ENCODE measurements at places on chromosomes 4 and X.
A peak's percentile ranks its signal among the peaks of the same experiment; 100 is the strongest.

DNA sequence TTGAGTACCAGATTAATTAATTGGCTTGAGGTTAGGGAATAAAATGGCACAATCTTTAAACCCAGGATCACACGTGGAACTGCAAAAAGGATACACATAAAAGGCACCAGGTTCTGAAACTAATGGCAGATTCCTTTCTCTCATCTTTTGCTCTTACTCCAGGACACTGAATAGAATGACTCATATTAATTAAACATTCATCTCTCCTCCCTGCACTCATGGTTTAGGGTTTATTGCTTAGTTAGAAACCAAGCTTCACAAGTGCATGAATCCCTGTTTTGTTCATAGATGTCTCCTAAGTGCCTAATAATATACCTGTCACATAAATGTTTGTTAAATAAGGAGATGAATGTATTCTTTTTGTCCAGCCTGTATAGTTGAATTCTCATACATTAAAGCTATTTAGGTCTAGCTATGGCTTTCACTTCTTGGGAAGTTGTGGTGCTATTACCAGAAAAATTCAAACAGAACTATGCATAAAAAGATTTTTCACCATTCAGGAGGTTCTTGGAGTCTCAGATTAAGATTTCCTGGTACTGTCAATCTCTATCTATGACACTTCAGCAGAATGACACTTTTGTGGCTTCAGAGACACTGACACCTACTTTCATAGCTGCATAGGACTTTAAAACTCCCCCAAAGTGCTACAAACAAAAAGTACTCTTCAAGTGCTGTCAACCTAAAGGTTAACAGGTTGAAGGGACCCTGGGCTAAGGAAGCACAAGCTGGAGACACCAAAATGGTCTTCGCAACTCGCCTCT lies 7.4 kb downstream of the CORIN start:
- DNase-seq = no peak

DNA sequence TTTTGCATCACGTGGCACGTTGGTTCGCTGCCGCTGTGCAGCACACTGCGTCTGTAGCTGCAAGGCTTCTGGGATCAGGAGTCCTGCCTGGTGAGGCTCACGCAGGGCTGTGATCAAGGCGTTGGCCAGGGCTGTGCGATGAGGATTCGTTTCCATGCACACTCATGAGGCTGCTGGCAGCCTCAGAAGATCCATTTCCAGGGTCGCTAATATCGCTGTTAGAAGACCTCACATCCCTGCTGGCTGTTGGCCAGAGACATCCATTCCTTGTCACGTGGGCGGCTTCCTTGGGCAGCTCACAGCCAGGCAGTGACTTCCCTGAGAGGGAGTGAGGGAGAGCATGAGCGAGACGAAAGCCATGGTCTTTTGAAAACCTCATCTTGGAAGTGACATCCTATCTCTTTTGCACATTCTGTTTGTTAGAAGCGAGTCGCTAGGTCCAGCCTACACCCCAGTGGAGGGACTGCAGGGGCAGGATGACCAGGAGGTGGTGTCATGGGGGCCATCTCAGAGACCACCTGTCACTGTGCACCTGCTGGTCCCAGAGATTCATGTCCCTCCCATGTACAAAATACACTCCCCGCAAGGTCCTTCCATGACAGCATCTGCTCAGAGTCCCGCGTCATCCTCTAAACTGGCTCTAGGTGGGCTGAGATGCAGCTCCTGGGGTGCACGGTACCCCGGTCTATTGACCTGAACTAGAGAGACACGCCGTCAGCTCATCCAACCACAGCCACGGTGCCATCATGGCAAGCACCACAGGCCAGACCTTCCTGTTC lies 12.2 kb downstream of the RGS12 start:
- DNase-seq = peak; percentile 66

DNA sequence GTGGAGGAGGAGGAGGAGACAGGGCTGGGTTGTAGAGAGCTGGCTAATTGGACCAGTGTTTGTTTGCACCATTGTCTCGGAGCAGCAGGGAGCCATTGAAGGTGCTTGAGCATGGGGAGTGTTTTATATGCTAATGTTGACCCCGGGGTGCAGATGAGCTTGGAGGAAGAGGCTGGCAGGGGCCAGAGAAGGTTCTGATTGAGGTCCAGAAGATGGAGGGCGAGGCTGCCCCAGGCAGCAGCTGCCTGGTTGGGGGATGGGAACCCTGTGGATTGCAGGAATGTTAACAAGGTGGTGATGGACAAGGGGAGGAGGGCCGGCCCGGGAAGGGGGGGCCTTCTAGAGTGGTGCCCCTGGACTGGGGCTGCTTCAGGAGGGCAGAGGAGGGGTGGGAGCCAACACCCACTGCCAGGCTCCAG lies 18.0 kb downstream of the DOK7 start:
- DNase-seq = no peak

GRCh38 chrX:118062817-118063615 lies 53.6 kb downstream of the KLHL13 start:
- no peak for DNase-seq

DNA sequence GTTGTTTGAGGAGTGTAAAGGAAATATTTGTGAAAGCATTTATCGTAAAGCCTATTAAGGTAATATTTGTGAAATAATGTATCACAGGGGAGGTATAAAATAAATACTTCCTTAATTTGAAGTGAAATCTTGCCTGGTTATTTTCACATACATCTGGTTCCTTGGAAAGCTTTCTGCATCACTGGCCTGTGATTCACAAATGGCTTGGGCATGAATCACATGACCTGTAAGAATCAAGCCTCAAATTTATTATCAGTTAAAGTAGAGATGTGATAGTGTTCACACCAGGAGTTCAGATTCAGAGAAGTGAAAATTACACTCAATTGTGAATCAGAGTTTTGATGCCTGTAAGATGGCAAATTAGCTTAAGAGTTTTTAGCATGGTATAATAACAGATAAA lies 1911.4 kb downstream of the STIM2 start:
- DNase-seq = peak; percentile 25

- DNase-seq = no peak
Measured at GRCh38 chrX:31168551-31168950, 96.7 kb upstream of the FTHL17 start.

- DNase-seq = no peak
Measured at GRCh38 chrX:11934089-11934488, 176.1 kb downstream of the MSL3 start.

DNA sequence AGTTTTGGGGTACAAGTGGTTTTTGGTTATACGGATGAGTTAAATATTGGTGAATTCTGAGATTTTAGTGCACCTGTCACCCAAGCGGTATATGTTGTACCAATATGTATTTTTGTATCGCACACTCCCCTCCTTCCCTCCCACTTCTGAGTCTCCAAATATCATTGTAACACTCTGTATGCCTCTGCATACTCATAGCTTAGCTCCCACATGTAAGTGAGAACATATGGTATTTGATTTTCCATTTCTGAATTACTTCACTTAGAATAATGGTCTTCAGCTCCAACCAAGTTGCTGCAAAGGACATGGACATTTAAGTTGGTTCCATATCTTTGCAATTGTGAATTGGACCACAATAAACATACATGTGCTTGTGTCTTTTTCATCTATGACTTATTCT lies 103.0 kb upstream of the ADAMTS3 start:
- DNase-seq = no peak

DNA sequence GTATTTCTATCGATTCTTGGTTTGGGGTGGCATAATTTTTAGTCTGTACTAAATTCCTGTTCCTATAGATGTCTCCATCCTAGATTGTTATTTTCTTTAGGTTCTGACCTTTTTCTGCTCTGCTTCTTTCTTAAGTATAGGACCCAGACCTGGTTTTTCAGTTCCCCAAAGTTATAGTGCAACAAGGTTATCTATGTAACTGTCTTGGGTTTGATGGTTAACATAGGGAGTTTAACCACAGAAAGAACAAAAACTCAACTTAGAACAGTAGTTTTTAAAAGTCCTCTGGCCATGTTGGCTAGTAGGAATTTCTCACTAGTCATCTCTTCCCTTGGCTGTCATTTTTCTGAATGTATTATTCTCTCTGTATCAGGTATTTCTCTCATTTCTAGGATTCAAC lies 38.8 kb upstream of the MAD2L1 start:
- DNase-seq = no peak

GRCh38 chr4:142607976-142608375 lies 238.1 kb downstream of the INPP4B start:
- no peak for DNase-seq

- peak; percentile 2 for DNase-seq
Measured at GRCh38 chr4:30380404-30380998, 339.7 kb upstream of the PCDH7 start.

- peak; percentile 35 for DNase-seq
Measured at GRCh38 chr4:52376132-52376704, 282.9 kb downstream of the USP46 start.

DNA sequence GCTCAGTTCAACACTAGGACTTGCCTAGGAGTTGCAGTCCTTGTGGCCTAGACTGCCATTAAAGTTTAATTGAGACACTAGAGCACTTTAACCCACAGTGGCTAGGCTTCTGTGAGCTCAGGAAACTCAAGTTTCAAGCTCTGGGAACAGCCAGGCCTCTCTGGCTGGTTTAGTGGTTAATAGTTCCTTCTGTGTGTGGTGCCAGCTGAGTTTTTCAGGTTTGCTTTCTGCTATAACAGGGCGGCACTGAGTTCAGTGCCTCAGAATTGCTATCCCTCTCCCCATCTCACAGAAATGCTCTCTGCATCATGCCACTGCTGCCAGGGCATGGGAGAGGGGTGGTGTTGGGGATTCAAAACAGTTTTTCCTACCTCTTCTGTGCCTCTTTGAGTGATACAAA lies 15.9 kb downstream of the MMAA start:
- no peak for DNase-seq

DNA sequence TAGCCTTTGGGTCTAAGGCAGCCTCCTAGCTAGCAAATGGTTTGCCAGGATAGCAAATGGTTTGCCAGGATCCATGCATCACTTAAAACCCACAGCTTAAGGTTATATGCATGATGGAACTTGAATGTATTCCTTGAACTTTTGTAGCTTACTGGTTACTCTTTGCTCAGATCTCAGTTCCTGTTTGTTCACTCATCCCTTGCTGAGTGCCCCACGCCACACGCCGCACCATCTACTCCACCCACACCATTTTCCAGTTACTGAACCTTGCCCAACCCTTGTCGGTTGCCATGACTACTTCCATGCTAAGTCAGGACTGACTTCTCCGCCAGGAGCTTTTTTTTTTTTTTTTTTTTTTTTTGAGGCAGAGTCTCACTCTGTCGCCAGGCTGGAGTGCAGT lies 29.5 kb upstream of the XIAP start:
- DNase-seq = peak; percentile 30

DNA sequence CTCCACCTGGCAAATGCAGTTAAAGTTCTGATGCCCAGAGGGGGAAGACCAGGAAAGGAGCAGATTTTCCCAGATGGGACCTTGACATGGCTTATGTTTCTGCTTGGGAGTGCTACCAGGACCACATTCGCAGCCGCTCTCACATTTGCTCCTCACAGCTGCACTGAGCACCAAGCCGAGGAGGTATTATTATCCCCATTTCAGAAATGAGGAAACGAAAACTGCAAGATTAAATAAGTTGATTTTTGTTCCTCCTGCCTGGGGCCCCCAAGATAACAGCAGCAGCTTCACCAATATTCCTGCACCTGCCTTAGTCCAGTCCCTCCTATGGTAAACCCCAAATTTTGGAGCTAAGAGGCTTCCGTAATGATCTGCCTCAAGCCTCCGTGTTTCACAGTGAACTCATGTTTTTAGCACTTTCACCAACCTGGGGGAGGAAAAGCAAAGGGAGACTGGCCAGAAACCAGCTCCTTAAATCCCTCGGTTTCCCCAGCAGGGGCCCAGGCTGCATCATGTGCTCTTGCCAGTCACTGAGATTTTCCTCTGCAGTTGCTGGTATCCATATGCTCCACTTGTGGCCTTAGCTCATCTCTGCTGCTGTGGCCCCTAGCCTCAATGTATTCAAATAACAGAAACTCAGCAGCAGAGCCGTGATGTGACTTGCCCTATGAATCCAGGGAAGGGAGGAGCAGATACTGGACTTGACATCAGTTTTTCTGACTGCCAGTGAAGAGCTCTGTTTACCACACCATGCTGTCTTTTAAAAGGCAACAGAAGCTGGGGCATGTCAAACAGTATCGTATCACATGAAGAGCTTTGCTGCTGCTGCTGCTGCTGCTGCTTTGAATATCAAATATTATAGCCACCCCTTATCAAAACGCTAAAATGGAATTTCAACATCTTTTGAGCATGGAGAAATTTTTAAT lies 95.5 kb upstream of the KLHL13 start:
- no peak for DNase-seq

DNA sequence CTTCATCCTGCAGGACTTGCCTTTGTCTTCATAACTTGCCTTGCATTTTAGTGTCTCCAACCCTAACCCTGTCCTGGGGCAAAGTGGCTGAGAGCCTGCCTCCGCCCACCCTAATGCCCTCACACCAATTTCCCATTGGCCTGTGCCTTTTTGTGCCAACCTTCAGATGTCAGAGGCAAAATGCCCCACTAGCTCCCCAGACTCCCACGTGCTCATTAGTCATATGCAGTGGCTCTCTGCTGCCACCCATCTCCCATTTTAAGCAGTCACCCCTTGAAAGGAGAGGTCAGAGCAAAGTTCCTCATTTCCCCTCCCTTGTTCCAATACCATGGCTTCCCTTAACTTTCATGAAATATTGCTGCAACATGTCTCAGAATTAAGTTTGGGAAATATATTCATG lies 74.8 kb upstream of the PASD1 start:
- no peak for DNase-seq

GRCh38 chr4:122525865-122526264 lies 69.3 kb upstream of the IL2 start:
- DNase-seq = no peak

- peak; percentile 55 for DNase-seq
Measured at GRCh38 chrX:16826207-16826606, 39.9 kb downstream of the TXLNG start.

GRCh38 chrX:8289523-8289922 lies 118.5 kb upstream of the VCX2 start:
- DNase-seq = no peak

DNA sequence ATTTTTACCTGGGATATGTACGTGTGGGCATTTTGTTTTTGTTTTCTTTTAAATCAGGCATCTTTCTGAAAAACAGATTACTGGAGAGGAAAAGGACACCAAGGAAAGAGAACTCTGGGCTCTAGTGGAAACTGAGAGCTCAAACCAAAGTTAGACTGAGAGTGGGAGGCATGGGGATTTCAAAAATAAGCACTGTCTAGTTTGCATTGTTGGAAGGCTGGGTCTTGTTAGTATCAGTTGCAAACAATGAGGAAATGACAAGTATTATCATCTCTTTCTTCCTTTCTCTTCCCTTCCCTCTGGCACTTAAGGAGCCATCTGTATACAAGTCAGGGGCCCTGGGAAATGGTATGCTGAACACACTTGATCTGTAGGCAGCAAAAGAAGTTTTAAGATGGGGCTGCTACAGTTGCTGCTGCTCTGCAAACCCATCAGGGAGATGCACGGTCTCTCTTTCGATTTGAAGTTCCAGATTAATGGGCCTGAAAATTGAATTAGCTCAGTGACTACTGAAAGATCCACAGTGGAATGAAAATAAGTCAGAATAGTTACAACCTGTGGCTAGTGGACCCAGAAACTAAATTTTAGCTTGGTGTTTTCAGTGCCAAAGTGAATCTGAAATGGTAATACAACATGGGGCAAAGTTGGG lies 48.0 kb upstream of the GRXCR1 start:
- no peak for DNase-seq

- DNase-seq = no peak
Measured at GRCh38 chr4:84897516-84897915, 69.0 kb downstream of the WDFY3 start.

All from AG08395 (cell line).